ENCODE measurements at places on chromosomes 5 and 9.

DNA sequence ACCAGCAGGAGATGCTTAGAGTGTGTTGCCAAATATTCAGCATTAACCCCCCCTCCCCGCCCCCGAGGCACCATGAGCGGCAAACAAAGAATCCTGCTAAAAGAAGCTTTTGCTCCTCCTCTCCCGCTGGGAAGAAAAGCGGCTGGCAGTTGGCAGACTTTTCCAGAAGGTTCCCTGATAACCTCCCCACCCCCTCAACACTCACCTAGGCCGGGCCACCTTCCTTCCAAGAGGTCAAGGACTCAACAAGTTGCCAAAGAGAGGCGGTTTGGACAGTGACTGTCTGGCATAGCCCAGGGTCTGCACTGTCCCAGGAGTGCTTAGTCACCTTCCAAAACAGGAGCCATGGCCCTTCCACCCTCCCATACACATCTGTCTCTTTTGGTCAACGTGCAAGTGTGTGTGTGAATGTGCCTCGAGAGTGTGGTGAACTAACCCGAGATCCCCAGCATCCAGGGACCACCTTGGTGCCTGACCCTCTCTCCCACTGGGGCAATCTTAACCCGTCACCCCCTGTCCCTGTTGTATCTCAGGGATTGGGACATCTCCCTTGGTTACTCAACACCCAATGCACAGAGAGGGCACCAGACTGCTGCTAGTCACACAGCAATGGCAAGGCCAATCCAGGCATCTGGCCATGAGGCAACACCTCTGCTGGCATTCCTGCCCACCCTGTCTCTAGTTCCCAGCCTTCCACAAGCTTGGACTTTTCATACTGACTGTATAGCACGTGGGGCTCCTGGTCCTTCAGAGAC is 18.9 kb downstream of the CAMK2A start:
- DNase-seq, result no peak

DNA sequence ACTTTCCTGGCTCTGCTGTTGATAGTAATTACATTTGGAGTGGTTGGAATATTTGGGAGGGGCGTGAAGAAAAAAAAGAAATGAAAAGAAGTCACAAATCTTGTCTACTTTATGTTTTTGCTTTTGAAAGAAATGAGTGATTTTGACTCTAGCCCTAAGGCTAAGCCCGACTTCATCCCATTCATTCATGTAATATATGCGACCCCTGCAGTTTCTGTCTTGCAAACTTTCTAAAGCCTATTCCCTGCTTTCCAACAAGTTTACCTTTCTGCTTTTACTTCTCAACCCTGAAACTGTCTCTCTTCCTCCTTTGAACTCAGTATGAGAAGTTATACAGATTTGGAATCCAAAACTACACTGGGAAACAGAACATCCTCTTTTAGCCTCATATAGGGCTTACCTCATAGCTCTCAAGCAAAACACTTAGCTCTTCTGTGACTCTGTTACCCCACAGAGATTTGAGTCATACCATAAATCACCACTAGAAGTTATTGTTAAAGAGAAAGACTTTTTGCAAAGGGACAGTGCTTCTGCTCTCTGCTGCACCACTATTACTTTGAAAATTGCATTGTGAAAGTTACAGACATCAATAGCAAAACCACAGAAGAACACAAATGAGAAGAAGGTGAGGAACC is 1.6 kb downstream of the CFAP95 start:
- no peak for DNase-seq

DNA sequence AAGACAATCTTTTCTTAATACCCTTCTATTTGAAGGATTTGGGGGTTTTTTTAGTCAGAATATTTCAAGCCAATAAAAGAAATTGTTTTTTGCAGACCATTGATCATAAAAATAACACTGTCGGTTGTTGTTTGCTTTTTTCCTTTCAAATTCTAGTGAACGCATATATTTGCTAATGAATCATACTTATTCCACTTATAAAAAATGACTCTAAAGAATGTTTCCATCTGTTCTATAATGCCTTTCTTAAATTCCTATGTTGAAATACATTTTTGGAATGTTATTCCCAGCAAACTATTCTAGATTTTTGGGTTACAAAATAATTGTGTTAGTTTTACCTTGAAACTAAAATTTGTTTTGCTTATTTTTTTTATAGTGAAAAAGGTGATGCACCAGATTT is 32.2 kb downstream of the CWC27 start:
- DNase-seq, result no peak

DNA sequence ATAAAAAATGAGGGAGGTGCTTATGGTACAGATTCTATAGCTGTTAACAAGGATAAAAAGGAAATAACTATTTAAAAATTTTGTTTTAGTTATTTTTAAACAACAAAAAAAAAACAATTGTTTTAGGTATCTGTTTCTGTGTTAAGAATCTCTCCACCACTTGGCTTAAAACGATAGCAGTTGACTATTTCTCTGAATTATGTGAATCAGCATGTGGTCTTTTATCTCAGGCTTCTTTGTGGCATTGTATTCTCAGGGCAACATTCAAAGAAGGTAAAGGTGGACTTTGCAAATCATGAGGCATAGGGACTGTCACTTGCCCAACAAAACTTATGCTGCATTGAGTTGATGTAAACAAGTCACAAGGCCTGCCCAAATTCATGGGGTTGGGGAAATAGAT is 55.2 kb downstream of the ERBIN start:
- no peak for DNase-seq

DNA sequence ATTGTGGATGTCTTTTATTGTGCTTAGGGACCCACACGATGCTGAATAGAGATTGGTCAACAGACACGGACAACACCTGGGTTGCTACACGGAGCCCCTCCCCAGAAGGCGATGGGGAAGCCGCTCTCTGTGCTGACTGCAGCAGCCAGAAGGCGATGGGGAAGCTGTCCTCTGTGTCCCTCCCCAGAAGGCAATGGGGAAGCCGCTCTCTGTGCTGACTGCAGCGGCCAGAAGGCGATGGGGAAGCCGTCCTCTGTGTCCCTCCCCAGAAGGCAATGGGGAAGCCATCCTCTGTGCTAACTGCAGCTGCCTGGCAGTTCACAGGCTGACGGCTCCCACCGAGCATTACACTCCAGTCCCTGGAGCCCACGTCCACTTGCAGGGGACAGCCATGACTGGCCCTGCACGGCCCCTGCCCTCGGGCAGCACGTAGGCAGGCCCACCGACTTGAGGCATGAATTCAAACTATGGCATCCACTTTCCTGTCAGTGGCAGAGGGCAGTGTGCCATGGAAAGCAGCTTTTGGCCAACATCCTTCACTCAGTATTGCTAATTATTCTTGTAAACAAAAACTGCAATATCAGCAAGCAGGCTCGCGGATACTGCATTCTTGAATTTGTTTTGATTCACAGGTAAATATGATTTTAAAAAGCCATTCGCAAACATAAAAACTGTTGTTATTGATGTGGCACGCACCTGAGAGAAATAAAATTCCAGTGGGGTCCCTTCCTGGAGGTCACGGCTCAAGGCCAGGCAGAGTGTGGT is 48.1 kb upstream of the CLPTM1L start:
- DNase-seq, result no peak

GRCh38 chr5:68007451-68007850 is 208.1 kb upstream of the PIK3R1 start:
- no peak for DNase-seq

DNA sequence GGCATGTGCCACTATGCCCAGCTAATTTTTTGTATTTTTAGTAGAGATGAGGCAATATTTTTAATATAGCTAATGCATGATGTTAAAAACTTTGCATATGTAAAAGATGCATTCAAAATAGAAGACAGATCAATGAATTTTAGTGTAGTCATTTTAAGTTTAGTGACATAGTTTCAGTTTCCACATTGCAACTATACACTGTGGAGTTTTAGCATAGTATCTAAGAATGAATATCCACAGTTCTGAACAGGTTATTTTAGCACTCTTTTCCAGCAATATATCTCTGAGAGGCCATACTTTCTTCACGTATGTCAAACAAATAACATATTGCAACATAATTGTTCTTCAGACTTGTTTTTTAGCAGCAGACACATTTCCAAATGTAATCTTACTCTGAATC is 39.3 kb downstream of the RAB24 start:
- DNase-seq, result no peak

DNA sequence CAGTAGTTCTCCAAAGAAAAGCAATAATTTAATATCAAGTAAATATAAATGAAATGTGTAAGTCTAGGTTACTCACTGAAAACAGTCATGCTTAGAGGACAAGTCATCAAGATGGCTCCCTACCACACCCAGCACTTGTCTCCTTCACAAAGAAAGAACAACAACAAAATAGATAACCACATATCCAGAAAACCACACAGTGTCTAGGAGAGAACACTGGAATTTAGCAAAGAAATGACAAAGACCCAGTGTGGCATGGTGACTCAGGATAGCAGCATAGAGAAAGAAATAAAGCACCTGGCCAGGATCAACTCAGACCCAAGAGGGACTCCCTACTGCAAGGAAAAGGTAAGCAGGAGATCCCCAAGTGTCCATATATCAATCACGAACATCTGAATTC is 356.2 kb downstream of the TMEM161B start:
- DNase-seq, result no peak

All from NCI-H146 (cell line).